ENCODE measurements at places on chromosomes 3 and 15. TPM values are rescaled to one million over a fixed set of nuclear protein-coding genes. Genes with fewer than 3 reads are reported as not detected.

The GLDN gene
- not detected for total RNA-seq

- peak; percentile 9 for DNase-seq
Measured at GRCh38 chr15:77026501-77027110, 31.7 kb downstream of the PSTPIP1 start.

GRCh38 chr15:37359101-37359892 lies 258.9 kb upstream of the MEIS2 start:
- no peak for DNase-seq

- DNase-seq: peak; percentile 40
Measured at GRCh38 chr3:183895296-183895695, 10.6 kb upstream of the PARL start.

DNA sequence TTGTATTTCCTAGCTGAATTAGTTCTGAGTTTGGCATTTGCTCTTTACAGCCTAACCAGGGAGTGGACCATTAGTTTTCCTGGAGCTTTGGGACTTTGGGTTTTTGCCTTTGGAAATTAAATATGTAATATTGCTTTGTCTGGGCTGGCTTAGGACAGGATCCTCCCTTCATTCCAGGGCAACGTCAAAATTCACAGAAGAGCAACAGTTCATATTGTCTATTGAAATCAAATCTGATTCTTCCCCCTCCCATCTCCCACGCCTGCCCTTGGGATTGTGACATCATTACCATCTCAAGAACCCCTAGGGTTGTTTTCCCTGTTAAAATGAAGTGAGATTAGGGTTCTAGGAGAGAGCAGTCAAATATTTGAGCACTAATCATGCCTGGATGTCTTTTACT lies 194.1 kb downstream of the ROBO2 start:
- no peak for DNase-seq
